Colonic mucosa (tissue), 4 donors: ENCODE measurements at places on chromosomes 3 and 15. TPM values are rescaled to one million over a fixed set of nuclear protein-coding genes. Genes with fewer than 3 reads are reported as not detected.
A peak's percentile ranks its signal among the peaks of the same experiment; 100 is the strongest.

GRCh38 chr3:108301695-108302404 lies 5.5 kb downstream of the HHLA2 start:
- no peak for DNase-seq

GRCh38 chr15:31265090-31265870 lies 61.4 kb upstream of the KLF13 start:
- DNase-seq, result peak; percentile 80

- DNase-seq, result no peak
Measured at GRCh38 chr3:181329024-181329423, 339.5 kb upstream of the DNAJC19 start.

DNA sequence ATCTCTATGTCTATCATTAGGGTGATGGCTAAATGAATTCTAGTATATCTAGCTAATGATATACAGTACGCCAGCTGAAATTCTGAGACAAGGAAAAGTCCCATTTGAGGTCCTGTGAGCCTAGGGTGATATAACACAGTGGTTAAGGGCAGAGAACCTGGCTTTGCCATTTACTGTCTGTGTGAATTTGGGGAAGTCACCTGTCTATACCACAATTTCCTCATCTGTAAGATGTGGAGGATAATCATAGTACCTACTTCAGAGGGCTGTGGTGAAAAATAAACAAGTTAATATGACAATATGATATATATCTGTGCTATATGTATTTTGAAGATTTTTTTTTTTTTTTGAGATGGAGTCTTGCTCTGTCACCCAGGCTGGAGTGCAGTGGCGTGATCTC lies 9.8 kb upstream of the ANKDD1A start:
- DNase-seq, result no peak

DNA sequence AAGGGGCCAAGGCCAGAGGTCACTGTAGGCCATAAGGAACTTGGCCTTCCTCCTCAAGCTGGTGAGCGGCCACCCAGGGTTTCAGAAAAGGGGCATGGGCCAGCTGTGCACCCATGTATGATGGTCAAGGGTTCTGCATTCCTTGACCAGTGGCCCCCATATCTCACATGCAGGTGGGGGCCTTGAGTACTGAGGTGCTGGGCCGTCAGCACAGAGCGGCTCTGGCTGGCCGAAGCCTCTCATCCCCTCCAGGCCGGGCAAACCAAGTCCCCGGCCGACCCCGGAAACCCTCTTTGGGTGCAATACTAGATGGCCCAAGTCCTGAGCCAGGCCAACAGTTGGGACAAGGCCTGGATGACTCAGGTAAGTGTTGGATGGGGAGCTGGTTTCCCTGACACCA lies 9.5 kb downstream of the ALG3 start:
- DNase-seq, result no peak

DNA sequence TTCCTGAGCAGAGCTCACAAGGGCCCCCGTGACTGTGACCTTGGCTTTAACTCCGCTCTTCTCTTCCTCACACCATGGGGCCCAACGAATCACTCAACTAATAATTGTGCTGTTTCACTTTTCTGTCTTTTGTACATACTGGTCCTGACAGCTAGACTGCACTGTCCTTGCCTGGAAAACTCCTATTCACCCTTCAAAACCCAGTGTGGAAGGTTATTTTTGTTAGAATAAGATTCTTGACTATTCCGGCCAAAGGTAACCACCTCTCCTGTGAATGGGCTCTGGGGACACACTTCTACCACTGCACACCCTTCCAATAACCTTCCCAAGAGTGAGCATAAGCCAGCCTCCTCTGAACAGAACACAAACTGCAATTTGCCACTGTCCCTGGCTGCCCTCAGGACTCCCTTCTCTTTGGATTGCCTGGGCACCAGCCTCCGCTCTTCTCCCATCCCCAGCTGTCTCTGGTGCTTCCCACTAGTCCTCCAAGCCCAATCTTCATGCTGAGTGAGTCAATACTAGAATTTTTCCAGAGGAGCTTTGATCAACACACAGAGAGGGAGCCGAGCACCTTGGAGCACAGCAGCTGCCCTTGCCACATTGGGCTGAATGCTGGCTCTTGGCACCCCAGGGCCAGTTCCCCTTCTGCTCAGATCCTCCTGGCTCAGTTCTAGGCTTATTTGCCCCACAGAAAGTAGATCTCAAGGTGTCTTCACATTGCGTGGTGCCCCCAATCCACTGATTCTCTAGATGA lies 2.1 kb downstream of the SCN5A start:
- no peak for DNase-seq

- DNase-seq, result no peak
Measured at GRCh38 chr3:15015456-15015855, 49.7 kb downstream of the MRPS25 start.

GRCh38 chr3:124834723-124835718 lies 52.1 kb downstream of the ITGB5 start:
- DNase-seq, result peak; percentile 80

DNA sequence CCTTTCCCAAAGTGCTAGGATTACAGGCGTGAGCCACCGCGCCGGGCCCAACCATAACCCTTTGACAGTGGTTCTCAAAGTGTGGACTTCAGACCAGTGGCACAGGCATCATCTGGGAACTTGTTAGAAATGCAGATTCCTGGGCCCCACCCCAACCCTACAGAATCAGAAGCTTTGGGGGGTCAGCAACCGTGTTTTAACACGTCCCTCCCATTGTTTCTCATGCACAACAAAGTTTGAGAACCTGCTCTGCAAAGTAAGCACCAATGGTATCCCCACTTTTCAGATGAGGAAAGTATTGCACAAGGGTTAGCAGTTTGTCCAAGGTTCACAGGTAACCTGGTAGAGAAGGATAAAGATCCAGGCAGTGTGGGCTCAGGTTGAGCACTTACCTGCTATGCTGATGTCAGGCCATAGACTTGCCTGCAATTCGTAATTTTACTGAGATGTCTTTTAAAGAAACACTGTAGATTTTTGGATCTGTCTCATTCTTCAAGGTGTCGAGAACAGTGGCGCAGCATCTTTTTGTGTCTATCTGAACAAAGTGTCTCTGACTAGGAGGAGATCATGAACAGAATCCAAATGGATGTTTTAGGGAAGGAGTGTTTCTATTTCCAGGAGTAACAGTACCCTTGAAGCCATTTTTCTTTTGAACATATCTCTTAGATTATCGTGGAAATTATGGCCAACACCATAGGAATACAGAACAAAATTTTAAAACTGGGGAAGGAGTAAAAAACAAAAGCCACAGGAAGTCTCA lies 2.5 kb downstream of the GXYLT2 start:
- DNase-seq, result peak; percentile 24

DNA sequence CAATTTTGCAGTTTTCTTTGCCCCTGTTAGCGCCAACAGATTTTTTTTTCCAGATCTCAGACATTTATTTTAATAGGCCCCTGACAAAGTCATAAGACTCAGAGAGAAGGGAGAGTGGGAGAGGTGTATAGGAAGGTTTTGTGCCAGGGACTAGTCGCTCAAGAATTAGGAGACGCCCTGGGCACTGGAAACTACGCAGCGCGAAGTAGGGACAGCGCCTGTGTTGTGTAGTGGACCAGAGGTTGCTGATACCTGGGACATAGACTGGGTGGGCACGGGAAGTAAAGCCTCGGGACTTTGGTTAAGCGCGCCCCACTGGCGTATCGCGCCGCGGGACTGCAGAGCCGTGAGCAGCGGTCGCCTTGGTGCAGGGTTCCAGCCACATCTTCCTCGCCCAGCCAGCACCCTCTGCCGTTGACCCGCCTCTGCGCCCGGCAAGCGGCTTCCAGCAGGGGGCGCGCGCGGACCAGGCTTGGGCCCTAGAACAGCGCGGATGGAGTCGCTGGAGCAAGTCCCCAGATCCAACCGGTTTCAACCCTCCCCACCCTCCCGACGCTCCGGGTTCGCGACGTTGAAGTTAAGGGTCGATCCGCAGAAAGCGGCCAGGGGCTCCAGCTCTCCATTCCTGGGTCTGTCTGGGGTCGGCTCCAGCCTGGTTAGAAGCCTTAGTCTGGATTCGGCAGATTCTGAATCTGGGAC lies 3.0 kb upstream of the ISLR2 start:
- peak; percentile 90 for DNase-seq

DNA sequence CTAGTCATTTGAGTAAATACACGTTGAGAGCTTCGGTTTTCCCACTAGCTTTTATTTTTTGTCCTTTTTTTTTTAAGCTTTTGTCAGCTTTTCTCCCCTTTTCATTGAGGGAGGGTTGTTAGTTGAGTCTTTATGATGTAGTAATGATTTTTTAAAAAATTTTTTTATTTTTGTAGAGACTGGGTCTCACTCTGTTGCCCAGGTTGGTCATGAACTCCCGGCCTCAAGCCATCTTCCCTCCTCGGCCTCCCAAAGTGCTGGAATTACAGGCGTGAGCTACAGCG lies 688 bp downstream of the ZSCAN2 start:
- no peak for DNase-seq

- DNase-seq, result peak; percentile 96
Measured at GRCh38 chr3:168095611-168096209, at the start of gene GOLIM4. Gene GOLIM4, minus strand, starts transcription at chr3:168095924. Its CDS starts 639 bp downstream, at chr3:168095285.

- DNase-seq, result no peak
Measured at GRCh38 chr3:129023909-129024308, 22.8 kb downstream of the EFCC1 start.

- DNase-seq, result no peak
Measured at GRCh38 chr3:157335233-157336076, 101.2 kb upstream of the PTX3 start.

Gene AMOTL2
- 17.8 TPM for total RNA-seq

Gene DCBLD2
- total RNA-seq, result 12.8 TPM

Gene SI
- total RNA-seq, result 42.4 TPM

Gene SLC28A1
- total RNA-seq, result 0.80 TPM

Gene FAM81A
- 18.8 TPM for total RNA-seq

Gene TMEM40
- total RNA-seq, result not detected

Gene AADACL2
- not detected for total RNA-seq
